Right atrium auricular region (tissue), 2 donors: ENCODE measurements at places on chromosomes 6 and 20. TPM values are rescaled to one million over a fixed set of nuclear protein-coding genes. Genes with fewer than 3 reads are reported as not detected.

Gene CYP39A1
- total RNA-seq = 7.0 TPM

Gene RPS21
- total RNA-seq = 1,510 TPM

GRCh38 chr6:101386982-101387381 is 6.5 kb upstream of the GRIK2 start:
- H3K27ac ChIP-seq = no peak overlapping the region
- no peaks in the 10 kb centered on the region for H3K4me1 ChIP-seq
- no peak for DNase-seq
- no peaks in the 10 kb centered on the region for H3K36me3 ChIP-seq
- no peak overlapping the region for H3K4me3 ChIP-seq

GRCh38 chr20:35908007-35908406 is 46.3 kb downstream of the SCAND1 start:
- H3K27ac ChIP-seq = no peak overlapping the region
- no peaks in the 10 kb centered on the region for H3K27me3 ChIP-seq
- no peak for DNase-seq
- no peak overlapping the region for H3K4me3 ChIP-seq
